NCI-H524 (cell line): ENCODE measurements at places on chromosomes 11 and 22.

DNA sequence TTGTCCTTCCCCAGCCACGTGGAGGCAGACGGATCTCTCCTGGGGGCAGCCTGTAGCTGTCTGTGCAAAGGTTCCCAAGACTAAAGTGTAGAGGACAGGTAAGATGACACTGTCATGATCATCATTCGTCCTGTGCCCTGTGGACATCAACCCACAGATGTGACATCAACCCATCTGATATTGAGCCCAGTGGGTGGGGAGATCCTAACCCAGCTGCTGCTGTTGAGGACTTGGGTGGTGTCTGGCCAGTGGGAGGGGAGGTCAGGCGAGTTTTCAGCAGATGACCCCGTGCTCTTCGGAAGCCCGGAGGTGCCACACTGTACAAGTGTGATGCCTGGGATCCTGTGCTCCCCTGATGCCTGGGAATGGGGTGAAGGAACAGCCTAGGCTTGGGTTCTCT lies 1.2 kb upstream of the GAL start:
- no peak for DNase-seq

GRCh38 chr11:26909515-26909914 lies 84.4 kb upstream of the FIBIN start:
- DNase-seq = no peak

DNA sequence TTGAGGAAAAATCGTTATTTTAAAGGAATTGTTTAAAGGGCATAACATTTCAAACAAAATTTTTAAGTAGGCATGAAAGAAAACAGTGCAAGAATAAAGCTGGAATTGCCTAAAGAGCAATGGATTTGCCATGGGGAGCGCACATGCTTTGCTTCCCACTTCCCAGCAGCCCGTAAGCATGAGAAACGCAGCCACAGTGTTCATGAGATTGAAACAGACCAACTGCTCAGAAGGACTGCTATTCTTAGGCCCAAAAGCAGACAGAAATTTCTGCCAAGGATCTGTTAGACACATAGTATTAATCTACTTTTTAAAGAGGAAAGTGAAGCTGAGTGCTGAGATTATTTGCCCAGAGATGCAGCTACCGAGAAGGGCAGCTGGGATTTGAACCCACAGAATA lies 34.2 kb upstream of the TSKU start:
- no peak for DNase-seq

DNA sequence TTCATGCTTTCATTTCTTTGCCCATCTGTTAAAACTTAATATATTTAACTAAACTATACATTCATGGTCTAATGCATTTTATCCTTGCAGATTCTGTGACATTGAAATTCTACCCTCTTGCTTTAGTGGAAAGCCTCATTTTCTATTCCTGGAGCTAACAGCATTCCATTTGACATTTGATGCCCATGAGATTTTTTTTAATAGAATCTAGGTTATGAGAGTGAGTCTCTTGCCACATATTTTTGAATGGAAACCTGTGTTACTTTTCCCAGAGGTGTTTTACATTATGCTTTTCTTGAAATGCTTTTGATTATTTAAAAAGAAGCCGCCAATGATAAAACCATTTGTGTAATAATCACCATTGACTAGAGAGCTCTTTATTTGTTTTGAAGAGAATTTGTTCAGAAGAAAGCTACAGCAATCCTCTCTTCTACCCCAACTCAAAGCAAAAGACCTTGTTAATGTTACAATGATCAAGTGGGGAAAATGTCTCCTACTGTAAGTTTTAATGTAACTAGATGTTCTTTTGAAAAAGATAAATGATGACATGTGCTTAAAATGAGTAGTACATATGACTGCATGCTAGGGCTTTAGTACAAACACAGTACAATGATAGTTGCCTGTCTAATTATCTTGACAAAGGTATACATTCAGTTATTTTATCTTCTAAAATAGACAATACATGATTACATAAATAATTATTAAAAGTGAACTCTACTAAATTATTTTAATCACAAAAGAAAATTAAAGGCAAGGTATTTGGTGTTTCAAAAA lies 67.3 kb downstream of the GAS2 start:
- DNase-seq = no peak

DNA sequence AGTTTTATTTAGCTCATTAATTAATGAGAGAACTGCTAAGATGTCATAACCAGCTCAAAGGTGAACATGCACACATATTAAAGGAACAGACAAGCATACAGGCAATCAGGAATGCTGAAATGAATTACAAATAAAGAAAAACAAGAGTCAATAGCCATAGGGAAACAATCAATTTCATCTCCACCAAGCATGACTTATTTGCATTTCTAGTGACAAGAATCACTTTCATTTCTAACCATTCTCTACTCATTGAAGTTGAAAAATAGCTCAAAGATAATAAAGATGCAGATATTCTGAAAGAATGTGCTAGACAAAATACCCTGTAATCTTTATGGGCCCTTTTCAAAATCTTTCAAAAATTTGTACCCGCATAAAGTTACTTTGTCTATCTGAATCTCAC lies 23.2 kb downstream of the ISX start:
- DNase-seq = no peak

- no peak for DNase-seq
These were observed 67.7 kb downstream of the SEZ6L start for GRCh38 chr22:26236991-26237390.

DNA sequence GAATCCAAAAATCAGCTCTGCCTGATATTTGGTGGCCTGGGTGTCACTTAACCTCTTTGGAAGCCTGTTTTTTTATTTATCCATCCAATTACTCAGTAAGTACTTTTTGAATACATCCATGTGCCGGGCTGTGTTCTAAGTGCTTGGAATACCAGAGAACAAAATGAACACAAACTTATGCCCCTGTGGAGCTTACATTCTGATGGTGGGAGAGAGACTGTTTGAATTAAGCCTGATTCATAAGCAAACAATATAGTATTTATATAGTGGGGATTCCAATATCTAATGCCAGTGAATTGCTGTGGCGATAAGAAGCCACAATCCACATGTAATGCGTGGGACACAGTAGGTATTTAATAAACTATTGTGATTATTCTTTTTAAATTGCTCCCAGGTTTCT lies 19.4 kb downstream of the KCNJ5 start:
- DNase-seq = no peak
